ENCODE measurements at places on chromosomes 13 and 19.

- DNase-seq, result peak; percentile 81
Measured at GRCh38 chr19:41795031-41795461, 1.3 kb upstream of the CEACAM3 start.

DNA sequence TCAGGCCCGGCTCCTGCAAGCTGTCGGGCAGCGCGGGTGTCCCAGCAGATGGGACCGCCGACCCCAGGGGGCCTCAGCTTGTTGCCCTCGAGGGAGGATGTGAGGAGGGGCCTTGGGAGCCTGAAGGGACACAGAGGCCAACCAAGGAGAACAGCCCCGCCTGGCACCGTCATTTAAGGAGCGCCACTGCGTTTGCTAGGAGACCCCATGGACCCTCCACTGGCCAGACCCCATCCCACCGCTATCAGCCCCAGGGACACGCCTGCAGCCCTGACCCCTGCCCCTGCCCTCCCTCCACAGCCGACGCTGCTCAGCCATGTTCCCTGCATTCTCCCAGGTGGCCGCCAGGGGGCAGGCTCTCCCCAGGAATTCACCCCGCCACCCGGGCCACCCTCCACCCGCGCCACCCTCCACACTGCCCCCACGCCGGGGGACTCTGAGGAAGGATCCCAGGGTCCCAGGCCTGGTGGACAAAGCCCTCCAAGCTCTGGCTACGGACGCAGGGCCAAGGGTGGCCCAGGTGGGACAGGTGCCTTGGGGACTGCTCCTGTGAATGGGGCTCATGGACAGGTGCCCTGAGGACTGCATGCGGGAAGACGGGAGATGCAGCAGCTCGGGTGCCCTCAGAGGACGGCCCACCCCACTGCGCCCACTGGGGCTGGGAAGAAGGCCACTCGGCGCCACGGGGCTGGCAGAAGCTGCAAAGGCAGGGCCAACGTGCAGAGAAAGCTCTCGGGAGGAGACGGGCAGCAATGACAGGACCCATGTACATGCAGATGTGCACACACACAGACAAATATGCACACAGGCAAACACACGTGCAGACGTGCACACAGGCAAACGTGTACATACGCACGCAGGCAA, 34.4 kb downstream of the PIP5K1C start:
- DNase-seq, result peak; percentile 92

DNA sequence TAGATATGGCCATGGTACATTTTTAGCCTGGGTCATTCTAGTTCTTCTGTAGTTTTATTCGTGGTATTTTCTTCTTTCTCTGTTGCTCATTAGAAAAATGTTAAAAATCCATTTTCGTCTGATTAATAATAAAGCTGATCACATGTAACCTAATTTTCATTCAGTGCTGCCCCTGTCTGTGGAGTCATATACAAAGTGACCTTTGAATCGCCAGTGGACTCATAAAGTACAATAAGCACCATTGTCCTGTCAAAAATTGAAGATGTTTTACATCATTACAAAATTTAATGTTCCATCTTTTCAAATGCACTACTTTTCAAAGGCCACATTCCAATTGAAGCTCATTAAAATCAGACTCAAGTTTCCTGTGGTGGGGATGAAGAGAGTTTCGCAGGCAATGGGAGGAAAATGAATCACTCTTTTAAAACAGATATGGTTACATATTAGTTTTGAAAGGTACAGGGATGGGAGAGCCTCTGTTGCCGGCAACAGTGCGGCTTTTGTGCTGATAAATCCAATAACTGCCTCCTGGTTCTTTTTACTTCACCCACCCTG, 205.4 kb downstream of the ZNF536 start:
- no peak for DNase-seq

DNA sequence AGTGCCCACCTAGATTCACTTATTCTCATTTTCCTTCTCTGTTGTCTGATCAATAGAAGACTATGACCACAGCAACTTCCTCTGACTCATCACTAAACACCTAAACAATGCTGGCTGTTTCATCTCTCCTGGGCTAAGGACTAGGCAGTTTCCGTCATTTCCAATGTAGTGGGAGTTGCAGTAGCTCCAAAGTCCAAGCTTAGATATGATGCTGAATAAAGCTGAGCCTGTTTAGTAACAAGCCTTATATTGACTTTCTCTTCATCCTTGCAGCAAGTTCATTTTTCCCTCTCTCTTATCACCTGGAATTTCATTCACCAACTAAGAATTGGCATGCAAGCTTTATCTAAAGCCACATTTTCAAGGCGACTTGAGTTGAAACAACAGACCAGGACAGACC, 53.5 kb upstream of the PCDH9 start:
- DNase-seq, result no peak
